Motor neuron (in vitro differentiated cells): ENCODE measurements at places on chromosomes 3 and 15.
A peak's percentile ranks its signal among the peaks of the same experiment; 100 is the strongest.

DNA sequence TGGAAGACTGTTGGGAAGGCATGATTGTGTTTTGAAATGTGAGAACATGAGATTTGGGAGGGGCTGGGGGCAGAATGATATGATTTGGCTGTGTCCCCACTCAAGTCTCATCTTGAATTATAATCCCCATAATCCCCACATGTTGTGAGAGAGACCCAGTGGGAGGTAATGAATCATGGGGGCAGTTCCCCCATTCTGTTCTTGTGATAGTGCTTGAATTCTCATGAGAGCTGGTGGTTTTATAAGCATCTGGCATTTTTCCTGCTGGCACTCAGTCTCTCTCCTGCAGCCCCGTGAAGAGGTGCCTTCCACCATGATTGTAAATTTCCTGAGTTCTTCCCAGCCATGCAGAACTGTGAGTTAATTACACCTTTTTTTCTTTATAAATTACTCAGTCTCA, 430.5 kb downstream of the OTOL1 start:
- no peak for ATAC-seq

DNA sequence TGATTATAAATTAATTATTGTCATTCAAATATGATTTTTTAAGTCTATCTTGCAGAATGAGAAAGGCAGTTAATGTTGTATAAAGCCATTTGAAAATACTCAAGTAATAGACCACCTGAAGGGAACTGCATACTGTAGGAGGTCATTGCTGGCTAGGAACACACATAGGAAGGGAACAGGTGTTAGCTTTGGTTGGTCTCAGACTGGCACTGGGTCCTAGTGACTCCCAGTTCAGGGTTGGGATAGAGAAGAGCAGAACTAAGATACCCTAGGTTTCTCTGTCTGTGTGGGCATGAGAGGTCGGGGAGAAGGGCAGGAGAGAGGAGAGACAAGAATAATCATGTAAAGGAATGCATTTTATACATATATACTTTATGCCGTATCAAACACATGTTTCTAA, 559.0 kb upstream of the GOLIM4 start:
- ATAC-seq, result no peak

- peak; percentile 28 for ATAC-seq
These were observed 35.4 kb upstream of the TSC22D2 start for GRCh38 chr3:150372722-150373121.

DNA sequence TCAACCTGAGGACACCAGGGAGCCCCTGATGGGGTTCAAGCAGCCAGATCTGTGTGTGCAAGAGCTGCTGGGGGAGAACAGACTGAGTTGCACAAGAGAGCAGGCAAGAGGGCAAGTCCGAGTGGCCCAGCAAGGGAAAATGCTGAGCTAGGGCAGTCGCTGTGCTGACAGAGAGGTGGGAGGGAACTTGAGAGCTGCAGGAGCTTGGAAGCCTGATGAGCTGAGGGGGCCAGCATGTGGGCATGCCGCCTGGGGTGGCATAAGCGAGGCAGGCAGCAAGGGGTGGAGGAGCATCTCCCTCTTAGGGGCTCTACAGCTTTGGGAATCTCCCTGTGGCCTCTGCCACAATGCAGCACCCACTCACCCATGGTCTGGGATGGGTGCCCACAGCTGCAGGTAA, 4.7 kb upstream of the CORO2B start:
- ATAC-seq, result no peak

DNA sequence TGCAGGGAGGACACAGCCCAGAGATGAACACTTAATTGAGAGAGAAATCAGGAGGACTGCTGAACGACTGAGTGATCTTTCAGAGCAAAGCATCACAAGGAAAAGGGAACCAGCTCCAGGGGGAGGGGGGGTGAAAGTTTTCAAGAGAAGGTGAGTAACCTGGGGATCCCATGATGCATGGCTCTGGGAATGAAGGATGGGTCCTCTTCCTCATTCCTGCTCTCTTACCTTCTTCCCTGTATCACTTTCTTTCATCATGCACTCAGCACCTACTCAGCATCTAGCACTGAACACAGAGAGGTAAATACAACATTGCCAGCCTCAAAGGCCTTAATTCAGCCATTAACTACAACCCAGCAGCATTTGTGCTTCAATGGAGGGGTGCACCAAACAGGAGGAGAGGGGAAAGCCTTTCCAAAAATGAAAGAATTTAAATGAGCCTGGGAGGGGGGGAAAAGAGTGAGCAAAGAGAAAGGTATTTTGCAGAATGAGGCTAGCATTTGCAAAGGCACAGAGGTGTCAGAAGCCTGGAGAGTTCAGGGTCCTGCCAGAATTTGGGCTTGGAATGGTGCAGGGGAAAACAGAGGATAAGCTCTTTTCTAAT, 427.4 kb downstream of the FOXP1 start:
- no peak for ATAC-seq

DNA sequence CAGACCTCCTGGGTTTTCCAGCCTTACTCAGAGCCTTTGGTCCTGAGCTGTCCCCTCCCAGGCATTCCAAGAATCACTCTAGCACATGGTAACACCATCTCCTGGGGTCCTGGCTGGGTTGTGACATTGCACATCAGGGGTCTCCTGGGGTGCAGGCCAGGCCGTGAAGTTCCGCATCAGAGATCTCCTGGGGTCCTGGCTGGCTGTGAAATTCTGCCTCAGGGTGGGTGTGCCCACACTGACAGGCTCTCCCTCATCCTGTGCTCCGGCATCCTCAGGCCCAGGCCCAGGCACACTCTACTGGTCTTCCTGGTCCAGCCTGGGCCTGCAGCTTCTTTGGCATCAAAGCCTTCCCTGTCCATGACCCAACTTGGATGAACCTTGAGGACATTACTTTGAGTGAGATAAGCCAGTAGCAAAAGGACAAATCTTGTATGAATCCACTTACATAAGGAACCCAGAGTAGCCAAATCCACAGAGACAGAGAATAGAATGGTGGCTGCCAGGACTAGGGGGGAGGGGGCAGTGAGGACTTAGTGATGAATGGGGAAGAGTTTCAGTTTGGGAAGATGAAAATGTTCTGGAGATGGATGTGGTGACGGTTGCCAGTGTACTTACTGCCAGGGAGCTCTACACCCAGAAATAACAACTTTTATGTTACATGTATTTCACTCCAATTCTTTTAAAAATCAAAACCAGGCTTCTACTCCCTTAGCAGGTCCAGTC, 49.1 kb upstream of the KLF13 start:
- no peak for ATAC-seq

GRCh38 chr15:76823303-76823702, 81.8 kb downstream of the SCAPER start:
- ATAC-seq, result no peak

DNA sequence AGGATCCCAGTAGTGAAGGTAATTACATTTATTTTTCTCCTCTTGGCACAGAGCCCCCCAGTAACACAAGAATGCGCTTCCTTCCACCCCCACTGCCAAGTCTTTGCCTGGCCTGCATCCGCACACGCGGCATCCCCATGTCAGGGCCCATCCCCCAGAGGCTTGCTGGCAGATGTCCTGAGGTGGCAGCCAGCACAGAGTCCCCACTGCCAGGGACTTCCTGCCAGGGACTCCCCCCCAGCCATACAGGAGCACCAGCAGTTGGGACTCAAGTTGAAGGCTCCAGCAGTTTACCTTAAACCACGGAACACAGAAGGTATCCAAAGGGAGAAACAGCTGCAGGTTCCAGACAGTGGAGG, 41.0 kb downstream of the MEGF11 start:
- no peak for ATAC-seq

DNA sequence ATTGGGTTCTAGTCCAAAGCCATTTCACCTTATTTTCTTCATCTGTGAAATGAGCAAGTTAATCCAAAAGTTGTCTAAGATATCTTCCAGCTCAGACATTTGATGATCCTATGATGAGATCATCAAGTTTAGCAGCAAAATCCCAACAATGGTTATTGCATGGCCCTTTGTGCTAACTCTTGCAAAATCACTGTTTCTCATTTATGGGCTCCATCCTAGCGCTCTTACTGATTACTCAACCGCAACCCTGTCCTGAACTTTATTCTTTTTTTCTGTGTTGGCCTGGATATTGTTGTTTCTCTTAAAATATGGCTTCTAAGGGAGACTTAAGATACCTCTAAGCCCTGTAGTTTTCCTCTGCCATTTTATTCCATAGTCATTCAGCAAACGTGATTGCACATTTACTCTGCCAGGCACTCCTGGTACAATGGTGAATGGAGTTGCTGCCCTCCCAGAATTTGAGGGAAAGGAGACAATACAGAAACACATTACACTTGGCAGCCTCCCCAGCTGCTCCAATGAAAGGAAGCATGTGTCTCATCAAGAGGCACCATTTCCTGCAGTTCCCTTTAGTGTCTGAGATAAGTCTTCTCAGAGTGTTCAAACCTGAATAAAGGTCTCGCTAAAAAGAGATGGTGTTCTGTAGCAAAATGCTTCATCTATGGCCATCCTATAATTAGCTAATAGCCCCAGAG, 4.4 kb downstream of the GXYLT2 start:
- ATAC-seq, result no peak

DNA sequence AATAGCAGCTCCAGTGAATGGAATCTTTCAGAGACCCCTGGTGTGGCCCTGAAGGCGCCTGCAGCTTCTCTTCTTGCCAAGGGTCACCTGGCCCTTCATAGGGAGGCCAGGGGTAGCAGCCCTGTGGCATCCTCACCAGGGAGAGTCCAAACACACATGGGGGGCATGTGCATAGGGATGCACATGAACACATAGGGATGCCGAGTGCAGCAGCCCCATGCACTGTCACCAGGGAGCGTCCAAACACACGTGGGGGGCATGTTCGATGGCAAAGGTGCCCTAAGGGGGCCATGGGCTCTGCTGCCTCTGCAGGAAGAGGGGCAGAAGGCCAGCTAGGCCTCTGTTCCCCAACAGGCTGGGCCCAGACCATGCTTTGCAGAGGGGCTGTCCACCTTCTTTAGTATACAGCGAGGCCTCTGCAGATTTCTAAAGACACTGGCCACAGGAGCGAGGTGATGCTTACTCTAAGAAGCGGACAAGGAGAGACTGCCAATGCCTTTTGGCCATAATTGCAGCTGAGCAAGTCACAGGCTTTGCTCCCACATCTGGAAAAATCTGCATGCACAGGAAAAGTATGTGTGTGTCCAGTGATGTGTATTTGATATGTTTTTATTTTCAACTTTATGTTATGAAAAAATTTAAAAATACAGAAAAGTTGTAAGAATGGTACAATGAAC, 21.0 kb downstream of the ANAPC13 start:
- no peak for ATAC-seq

GRCh38 chr3:38603731-38604131, 45.8 kb downstream of the SCN5A start:
- ATAC-seq, result no peak

DNA sequence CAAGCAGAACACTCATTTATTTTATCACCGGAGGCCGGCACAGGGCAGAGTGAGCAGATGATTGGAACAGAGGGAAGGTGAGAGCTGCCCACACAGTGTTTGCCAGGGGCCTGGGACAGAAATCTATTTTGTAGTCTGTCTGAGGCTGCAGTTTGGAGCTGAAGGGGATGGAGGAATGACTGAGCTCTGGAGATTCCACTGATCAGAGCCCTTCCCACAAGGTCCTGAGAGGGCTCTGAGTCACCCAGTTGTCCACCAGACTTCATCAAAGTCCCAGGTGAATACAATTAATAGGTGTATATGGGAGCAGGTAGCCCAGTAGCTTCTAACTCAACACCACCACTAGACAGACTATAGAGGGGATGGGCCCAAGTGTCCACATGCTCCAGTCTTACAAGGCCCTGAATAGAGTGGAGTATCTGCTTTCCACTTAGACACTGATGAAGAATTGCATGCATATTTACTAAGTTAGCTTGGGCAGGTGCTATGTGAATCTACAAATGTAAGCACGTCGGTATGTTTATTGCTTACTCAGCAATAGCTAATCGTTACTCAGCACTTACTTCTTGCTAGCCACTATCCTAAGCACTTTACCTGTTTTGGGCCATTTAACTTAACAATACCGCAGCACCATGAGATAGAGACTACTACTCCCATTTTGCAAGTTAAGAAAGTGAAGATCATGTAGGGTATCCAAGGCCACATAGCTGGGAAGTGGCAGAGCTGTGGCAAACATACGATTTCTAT, 2.7 kb upstream of the STARD5 start:
- ATAC-seq, result no peak

DNA sequence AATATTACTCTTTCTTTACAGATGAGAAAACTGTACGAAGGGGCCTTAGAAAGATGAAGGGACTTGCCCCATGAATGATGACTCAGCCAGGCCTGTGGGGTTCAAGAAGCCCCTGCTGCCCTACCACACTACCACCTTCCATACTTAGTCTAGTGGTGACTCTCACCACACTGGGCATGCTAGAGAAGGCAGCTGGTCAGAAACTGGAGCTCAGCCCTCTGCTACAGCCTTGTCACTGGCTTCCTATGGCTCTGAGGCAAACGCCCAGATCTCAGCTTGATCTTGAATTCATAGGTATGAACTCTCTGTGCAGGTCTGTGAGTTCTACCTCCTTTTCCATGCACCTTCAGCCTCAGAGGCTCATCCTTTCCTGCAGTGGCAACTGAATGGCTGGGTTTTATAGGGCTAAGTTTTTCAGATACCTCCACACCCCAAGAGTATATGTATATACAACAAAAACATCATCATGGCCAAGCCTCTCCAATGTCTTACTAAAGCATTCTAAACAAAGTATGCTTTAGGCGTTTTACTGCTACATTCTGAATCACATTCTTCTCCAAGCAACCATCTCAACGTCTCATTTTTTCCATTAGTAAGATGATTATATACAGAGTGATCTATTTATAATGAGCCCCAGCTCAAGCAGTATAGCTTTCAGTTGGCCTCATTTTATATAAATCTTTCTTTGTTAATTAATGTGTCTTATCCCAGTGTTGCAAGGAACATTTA, 234.1 kb downstream of the GREM1 start:
- ATAC-seq, result no peak

DNA sequence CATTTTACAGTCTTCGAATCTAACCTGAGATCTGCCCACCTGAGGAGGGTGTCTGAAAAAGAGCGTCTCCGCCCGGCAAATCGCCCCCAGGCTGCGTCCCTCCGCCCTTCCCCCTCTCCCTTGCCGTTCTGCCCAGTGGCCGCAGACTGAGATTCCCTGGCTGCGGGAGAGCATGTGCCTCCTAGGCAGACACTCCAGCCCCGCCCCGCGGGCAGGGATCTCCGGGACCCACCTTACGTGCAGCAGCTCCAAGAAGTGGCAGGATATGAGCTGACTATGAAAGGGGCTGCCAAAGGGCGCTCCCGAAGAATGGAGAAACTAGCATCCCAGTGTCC, 2.7 kb upstream of the WNT5A start:
- ATAC-seq, result no peak

- ATAC-seq, result no peak
These were observed 74.7 kb downstream of the PDZRN3 start for GRCh38 chr3:73550032-73550431.
